ENCODE measurements at places on chromosomes 5 and 9.

GRCh38 chr5:16806711-16807546 is 129.2 kb downstream of the MYO10 start:
- DNase-seq = no peak

DNA sequence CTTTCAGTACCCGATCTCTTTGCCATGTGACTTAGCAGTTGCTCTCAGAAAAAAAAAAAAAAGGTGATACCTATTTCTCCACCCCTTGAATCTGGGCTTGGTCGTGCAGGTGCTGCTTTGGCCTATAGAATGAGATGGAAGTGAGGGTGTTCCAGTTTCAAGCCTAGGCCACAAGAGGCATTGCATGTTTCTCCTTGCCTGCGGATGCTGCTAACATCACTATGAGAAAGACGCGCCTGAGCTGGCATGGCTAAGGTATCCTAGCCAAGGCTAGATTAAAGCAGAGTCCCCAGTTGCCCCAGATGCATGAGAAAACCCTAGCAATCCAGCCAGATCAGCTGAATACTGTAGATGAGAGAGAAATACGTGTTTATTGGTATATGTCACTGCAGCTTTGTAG is 14.7 kb upstream of the CSF1R start:
- no peak for DNase-seq

DNA sequence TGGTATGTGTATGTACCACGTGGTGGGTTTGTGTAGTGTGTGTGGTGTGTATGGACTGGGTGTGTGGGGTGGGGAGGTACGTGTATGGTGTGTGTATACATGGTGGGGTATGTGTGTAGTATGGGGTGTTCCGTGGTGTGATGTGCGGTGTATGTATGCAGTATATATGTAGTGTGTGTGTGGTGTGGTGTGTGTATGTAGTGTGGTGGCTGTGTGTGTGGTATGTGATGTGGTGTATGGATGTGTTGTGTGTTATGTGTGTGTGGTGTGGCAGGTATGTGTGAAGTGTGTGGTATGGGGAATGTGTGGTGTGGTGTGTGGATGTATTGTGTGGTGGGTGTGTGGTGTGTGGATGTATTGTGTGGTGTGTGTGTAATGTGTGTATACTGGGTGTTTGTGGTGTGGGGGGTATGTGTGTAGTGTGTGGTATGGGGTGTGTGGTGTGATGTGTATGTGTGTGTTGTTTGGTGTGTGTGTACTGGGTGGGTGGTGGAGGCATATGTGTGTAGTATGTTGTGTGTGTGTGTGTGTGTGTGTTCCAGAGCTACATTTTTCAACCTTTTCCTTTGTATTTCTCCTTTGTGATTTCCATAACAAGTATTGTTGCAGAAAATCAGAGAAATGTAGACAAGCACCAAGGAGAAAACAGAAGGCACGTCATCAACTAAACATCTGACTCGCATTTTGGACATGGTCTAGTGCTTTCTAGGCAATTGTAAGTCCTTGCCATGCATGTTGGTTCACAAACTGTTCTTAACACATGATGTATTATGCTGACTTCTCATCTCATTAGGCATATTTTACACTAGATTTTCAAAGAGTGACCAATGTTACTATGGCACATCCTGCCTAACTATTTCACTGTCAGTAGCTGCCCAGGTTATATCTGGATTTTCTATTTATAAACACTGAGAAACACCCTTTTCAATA is 13.2 kb downstream of the SEMA4D start:
- DNase-seq = no peak

DNA sequence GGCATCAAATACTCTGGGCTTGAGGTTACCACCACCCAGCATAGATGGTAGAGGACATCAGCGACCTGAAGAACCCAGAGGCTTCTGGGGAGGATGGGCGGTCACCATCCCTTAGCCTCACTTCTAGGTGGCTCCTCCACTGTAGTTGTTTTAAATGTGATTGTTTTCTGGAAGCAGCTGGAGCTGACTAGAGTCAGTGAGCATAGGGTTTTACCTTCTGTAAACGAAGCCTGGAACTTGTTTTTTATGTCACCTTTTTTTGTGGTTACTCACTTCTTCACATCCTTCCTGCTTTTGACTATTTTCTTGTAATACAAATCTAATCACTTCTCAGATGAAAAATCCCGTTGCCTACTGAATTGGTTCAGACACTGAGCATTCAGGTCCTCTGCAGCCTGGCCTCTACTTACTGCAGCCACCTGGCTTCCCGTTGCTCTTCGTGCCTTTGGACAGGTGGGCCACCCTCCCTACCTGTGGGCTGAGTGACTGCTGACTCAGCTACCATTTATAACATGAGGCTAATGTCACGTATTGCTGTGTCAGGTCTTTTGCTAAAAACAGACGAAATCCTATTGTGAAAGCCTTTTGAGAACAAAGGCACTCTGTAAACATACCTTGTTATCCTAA is 167.8 kb downstream of the MAN2A1 start:
- DNase-seq = no peak

GRCh38 chr9:27590651-27591050 is 17.4 kb upstream of the C9orf72 start:
- DNase-seq = no peak

GRCh38 chr9:133610845-133611244 is 1.7 kb upstream of the FAM163B start:
- no peak for DNase-seq

GRCh38 chr5:19169426-19169825 is 818.6 kb downstream of the CDH18 start:
- no peak for DNase-seq

DNA sequence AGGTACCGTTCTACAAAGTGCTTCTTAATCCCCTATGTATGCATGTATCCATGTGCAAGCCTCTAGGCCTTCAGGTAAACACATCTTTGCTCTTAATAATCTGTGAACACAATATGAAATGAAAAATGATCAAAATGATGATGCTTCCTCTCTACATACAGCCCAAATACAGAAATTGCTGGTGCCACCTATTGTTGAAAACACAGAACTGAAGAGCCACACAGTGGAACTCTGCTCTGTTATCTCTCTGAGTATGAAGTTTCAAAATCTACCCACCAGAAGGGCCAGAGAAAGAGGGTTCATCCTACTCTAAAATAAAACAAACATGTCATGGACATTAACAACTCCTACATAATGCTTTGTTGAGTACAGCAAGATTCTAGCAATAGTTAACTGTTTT is 71.3 kb downstream of the GLIS3 start:
- no peak for DNase-seq

GRCh38 chr9:25704800-25705199 is 26.6 kb upstream of the TUSC1 start:
- no peak for DNase-seq

- DNase-seq = no peak
These were observed 167.9 kb upstream of the ACTBL2 start for GRCh38 chr5:57650360-57651069.

GRCh38 chr9:133305731-133306130 is 30.3 kb downstream of the SURF6 start:
- DNase-seq = no peak

- no peak for DNase-seq
These were observed 125.1 kb downstream of the GDNF start for GRCh38 chr5:37714756-37715155.

DNA sequence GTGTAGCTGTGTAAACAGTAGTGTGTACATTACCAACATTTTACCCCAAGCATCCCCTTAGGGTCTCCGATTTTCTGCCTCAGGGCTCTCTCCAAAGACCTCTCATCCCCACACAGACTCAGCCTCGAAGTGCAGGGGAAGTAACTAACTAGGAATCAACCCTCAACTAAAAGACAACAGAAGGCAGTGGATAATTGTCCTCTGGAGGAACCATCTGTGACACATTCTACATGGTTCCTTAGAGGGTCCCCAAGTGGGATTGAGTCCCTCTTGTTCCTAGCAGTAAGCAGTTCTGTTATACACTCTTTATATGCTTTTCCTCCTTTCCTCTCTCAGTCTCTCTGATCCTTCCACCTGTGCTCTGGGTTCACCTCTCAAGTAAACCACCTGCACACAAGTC is 157.2 kb downstream of the SV2C start:
- no peak for DNase-seq

GRCh38 chr5:128762661-128763306 is 202.5 kb upstream of the SLC27A6 start:
- DNase-seq = no peak

- DNase-seq = no peak
These were observed 339.6 kb upstream of the CCNH start for GRCh38 chr5:87752362-87752761.

DNA sequence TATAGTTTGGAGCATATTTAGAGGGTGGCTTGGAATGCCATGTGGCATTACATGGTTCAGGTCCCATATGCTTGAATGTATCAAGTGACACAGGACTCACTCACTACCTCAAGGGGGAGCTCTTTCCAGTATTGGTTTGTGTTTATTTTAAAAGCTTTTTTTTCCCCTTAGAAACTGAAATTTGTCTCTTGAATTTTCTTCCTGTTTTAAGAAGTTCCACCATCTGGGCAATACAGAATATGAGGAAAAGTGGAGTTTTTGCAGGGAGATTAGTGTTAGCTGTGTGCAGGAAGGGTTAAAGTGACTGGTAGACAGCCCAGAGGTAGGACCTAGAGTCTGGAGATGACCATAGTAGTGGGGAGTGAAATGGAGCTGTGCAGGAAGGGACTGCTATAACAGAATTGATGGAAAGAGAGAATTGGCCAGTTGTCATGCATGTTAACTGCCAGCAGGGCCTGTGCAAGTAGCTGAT is 36.6 kb downstream of the CTNNA1 start:
- no peak for DNase-seq

DNA sequence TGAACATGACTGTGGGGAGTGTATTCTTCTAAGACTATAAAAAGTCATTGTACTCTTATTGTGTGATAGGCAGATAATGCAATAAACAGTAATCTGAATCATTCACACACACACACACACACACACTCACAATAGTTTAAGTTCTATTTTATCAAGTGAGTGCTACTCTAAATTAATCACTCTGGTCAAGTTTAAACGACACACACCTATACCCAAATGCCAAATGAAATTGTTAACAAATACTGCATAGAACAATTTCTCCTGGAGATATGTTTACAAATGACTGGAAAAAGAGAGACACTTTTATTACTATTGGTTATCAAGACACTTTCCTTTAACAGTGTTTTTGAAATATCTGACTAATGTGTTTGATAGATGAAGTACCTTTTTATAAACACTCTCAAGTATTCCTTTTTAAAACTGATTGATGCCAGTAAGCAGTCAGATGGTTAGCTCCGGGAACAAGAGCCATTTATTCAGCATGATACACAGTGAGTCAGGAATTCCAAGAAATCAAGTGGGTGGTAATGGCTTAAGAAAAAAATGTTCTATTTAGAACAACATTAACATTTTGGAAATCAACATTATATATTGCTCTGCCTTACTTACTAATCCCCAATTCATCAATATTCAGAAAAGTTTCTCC is 521.6 kb upstream of the ST8SIA4 start:
- no peak for DNase-seq

DNA sequence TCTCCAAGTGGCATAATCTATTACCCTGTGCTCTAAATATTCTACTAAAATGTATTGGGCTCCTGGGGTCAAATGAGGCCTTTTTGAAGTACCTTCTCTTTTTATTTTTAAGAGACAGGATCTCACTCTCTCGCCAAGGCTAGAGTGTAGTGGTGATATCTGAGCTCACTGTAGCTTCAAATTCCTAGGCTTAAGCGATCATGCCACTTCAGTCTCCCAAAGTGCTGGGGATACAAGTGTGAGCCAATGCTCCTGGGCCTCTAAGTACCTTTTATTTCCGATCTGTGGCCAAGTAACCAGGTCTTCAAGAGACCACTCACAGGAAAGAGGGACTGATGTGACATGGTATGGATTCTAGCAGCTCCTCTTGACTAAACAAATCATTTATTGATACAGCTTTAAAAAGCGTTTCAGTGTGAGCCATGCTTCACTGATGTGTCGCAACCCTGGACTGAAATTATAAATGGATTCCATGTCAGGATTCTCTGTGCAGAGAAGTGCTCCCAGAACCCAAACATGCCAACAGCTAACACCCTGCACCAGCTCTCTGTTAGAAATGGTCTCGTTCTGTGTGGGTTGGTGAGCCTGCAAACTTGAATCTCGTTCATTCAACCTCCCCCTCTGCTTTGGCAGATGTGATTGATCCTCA is 477.8 kb downstream of the HINT1 start:
- DNase-seq = no peak

Measured in stimulated activated CD8-positive, alpha-beta memory T cell treated with anti-CD3 and anti-CD28 coated beads, Interleukin-15, amount 100 ng/mL, for 1 hour (primary cell).